Glutamatergic neuron (in vitro differentiated cells): ENCODE measurements at places on chromosomes 13 and 19.

GRCh38 chr13:21529146-21529893 lies 70.2 kb upstream of the ZDHHC20 start:
- no peak for DNase-seq

GRCh38 chr19:53898636-53899341 lies 10.3 kb upstream of the CACNG7 start:
- DNase-seq = peak; percentile 69

DNA sequence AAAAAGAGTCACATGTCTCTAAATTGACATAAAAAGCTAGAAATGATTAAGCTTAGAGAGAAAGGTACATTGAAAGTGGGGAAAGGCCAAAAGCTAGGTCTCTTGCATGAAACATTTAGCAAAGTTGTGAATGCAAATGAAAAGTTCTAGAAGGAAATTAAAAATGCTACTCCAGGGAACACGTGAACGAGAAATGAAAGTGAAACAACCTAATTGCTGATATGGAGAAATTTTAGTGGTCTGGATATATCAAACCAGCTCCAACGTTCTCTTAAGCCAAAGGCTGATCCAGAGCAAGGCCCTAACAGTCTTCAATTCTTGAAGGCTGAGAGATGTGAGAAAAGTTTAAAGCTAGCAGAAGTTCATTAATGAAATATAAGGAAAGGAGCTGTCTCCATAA lies 419.8 kb downstream of the SLITRK6 start:
- no peak for DNase-seq

DNA sequence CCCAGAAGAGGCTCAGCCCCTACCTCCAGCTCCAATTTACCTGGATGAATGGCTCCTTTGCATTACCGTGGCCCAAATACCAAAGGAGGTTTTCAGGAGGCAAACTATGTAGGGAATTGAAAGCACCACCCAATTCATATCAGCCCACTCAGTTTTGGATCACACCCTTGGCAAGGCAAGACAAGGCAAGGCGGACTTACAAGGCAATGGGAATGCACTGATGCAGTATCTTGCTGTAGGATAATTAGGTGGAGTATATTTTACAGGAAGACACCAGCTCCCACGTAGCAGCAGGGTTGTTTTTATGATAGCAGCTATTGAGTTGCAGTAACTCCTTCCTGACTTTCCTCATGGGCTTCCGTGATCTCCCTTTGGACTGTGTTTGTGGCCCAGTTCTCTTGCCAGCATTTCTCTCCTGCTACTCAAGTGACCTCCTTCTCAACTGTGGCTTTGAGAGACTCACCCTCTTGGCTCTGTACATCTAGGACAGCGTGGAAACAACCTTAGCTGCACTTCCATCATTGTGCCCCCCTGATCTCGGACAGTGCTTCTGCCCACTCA lies 935.9 kb downstream of the EFNB2 start:
- DNase-seq = no peak

DNA sequence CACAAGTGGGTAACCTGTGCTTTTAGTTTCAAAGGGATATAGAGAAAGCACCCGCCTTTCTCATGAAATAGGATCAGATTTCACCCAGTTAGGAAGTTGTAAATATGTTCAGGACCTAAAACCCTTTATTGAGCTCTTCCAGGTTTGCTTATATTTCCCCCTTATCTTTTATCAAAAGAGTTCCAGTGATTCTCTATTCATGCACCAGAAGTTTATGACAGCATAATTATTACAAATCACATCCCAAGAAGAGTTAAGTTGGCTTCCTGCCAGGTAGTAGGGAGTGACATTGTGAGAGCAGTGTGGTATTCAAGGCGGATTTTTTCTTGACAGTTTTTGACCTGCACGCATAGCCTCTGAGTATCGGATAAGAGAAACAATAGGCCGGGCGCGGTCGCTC lies 190.3 kb downstream of the STK24 start:
- DNase-seq = no peak

DNA sequence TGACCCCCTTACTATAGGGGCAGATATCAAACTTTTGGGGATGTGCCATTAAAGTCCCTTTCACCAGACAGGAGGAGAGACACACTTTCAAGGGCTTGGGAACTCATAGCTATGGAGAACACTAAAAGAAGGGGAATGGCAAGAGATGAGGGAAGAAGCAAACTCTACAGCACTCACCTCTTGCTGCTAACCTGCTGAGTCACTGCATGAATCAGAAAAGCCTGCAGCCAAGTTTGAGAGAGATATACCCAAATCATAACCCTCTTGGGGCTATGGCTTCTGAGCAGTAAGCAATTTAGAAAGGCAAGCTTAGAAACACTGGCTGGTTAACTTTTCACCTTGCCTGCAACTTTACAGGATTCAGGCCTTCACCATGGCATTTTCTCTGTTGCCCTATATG lies 1028.0 kb downstream of the UQCRFS1 start:
- no peak for DNase-seq

DNA sequence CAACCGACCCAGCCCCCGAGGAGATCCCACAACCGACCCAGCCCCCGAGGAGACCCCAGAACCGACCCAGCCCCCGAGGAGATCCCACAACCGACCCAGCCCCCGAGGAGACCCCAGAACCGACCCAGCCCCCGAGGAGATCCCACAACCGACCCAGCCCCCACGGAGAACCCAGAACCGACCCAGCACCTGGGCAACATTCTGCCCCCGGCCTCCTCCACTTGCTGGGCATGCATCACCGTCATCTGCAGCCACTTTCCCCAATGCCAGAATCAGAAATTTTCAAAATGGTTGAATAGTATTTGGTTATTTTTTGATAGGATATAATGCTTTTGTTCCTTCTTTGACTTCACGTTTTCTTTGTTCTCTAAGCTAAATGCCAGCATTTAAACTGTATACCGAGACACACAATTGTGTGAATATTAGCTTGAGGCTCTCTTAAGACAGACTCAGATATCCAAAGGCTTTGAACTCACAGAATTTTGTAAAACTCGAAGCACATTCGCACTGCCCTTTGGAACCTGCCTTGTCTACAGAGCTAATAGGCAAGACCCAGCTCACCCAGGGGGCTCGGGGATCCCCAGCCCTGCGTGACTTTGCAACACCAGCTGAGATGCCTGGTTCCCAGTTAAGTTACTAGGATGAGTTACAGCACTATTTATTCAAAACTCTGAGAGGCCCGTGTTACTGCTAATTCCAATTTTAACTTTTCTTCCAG lies 15.5 kb upstream of the RASA3 start:
- no peak for DNase-seq

- DNase-seq = no peak
Measured at GRCh38 chr19:50202386-50202785, 1.0 kb upstream of the MYH14 start.

DNA sequence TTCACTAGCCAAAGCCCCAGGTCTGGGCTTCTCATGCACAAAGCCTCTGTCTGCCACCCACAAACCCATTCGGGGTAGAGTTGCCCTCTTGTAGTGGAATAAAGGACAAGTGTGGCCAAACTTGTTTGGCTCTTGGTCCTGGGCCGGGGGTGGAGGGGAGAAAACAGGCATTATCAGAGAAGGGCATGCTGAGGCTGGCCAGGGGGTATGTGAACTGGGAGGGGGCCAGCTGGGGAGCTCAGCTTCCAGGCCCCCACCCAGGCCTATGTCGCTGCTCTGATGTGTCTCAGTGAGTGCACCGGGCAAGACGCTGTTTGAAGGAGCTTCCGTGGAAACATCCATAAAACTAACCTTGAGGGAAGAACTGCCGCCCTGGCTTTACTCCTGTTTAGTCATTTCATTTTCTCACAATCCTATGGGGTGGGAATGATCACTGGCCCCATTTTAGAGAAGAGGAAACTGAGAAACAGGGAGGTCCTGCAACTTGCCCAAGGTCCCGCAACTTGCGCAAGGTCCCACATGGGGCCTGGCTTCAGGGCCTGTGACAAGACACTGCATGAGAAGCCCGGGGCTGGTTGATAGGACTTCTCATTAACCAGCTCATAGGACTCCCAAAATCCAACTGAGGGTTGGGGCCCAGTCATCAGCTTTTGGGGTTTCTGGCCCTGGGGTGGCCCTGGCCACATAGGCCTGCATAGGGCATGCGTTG lies 30.8 kb downstream of the CCNE1 start:
- no peak for DNase-seq

DNA sequence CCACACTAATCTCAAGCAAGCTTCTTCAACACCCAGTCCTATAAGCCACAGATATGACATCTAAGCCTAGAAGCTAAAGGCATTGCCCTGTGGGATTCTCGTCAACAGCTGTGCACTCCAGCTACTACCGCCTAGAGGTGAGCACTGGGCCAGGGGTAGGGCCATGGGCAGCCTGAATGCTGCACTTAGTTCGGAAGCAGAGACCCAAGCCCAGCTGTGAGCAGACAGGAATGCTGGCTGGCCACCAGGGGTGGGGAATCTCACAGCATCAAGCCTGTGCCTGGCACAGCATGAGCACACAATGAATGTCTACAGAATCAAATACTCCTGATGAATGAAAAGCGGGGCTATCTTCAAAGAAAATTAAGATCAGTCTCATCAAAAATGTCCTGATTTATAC lies 167.5 kb upstream of the UBL3 start:
- peak; percentile 31 for DNase-seq
